Hepatic stellate cell (primary cell): ENCODE measurements at places on chromosomes 7 and 10.
A peak's percentile ranks its signal among the peaks of the same experiment; 100 is the strongest.

DNA sequence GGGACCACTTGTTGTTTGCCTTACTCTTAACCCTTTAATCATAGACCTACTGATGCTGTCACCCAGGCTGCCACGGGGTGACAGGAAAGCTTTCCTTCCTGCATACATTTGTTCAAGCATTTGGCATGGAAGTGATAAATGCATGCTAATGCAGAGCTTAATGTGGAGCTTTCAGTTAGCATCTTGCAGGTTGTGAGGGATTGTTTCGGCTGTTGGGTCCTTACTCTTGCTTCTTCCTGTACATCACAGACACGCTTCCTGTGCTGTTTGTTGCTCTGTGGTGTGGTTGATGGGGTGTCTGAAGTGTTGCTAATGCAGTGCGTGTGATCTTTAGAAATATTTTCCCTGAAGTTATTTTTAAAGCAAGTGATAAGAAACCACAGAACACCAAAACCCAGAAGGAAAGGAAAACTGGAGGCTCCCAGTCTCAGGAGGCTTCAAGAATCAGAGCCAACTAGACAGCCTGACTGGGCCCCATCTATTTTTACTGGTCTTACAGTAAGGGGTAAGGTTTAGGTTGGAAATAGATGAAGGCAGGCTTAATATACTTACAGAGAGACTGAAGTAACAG, 143.1 kb downstream of the CHN2 start:
- DNase-seq: no peak

DNA sequence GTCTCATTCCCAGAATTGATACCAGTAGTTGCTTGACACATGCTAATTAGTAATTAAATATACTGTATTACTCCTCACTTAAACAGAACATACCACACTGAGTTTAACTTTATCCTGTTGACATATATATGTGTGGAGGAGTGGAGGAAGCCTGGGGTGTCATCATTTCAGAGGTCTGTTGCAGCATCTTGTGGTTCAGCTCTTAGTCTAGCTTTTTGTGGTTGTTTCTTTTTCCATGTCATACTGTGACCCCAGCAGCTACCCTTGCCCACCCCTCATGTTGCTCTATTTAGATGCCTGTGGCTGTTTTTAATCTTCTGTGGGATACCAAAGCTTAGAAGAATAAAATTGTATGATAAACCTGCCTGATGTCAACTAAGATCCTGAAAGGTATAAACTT, 875.4 kb downstream of the LRMDA start:
- no peak for DNase-seq

DNA sequence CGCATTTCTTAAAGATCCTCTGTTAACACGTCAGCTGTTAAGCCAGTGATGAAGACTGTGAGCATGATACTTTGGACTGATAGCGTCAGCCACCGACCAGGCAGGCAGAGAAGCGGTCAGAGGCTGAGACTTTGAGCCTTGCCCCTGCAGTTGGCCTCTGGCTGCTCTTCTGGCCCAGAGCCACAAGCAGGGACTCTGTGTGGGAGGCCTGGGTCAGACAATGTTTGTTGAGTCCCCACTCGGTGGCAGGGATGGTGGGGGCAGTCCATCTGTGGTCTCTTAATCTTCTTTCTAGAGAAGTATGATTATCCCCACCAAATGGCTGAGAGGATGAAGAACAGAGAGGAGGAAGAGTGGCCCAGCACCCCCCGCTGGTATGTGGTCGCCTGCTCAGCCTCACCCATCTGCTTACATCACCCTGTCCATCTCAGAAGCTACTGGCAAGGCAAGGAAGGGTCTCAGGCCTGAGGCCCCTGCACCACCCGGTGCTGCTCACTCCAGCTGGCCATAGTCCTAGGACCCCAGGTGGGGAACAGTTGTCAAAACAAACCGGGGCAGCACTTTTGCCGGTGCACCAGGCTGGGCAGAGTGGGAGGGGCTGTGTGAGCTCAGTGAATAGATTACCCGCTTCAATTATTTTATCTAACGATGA, 202.9 kb downstream of the GRID1 start:
- no peak for DNase-seq

DNA sequence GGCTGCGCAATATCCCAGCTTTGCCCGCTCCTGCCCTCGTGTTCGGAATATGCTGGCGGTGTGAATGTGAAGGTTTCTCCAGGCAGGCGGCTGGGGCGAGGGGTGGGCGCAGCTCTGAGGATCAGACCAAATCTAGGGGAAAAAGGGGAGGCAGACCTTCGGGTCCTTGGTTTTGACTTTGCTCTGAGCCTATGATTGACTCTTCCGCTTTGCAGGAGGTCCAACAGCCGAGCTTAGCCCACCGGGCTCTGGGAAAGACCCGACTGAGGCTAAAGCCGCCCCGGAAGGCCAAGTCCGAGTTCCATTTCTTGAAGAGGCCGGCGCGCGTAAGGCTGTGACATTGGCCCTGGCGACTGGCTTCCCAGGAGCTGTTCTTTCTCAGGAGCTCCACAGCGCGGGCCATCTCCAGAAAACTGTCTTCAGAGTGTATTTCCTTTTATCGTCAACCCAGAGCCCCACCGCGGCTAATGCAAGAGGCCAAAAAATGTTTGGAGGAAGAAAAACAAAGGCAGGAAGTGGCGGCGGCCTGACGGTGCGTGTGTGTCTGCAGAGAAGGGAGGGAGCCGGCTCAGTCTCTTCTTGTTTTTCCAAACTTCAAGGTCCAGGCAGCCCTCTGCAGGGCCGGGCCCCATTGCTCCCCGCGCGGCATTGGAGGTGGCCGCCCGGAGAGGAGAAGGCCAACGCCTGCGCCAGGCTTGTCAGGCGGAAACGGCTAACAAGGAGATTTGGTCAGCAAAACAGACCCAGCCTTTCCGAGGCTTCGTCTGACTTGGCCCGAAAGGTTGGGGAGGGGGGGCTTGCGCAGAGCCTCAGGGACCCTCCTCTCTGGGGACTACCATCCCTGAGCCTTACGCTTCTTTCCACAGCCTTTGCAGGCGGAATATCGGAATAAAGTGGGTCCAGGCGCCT, 3.6 kb upstream of the HOXA11 start:
- no peak for DNase-seq

- DNase-seq: no peak
These were observed 244.3 kb downstream of the PHF14 start for GRCh38 chr7:11217848-11218565.

GRCh38 chr10:24209946-24210491, 1.1 kb downstream of the KIAA1217 start:
- DNase-seq: peak; percentile 57

GRCh38 chr10:49526619-49527018, 12.3 kb downstream of the ERCC6 start:
- DNase-seq: no peak
